Germinal center (tissue), 1 donor: ENCODE measurements at places on chromosomes 2 and 18.

- DNase-seq = peak; percentile 78
Measured at GRCh38 chr2:98460573-98461497, 16.2 kb downstream of the INPP4A start.

GRCh38 chr2:127047716-127048617, 59.0 kb downstream of the BIN1 start:
- no peak for DNase-seq

DNA sequence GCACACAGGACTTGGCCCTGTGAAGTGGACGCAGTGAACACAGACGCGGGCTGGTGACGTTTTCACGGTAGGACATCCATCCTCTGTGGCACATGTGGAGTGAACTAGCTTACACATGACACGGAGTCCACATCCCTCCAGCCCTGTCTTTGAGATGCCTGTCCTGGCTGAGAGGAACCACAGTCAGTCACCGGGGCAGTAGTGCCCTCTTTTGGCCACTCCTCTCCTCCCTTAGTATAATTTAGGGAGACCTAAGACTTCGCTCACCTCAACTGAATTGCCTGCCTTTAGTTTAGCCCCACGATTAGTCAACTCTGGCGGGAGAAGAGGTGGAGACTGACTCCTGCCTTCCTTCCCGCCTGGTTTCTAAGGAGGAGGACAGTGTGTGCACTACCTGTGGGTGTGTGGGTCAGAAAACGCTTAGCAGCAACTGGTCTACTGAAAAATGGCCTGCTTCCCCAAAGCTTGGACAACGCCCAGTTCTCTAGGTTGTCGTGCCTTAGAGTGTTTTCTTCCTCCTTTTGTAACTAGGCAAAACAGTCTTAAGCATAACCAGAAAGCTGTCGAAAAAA, 70.6 kb downstream of the MBP start:
- DNase-seq = no peak

GRCh38 chr2:132736059-132736458, 66.1 kb upstream of the LYPD1 start:
- no peak for DNase-seq

- no peak for DNase-seq
Measured at GRCh38 chr18:22503803-22504202, 86.1 kb upstream of the CTAGE1 start.
